ENCODE measurements at places on chromosomes 4 and X.

DNA sequence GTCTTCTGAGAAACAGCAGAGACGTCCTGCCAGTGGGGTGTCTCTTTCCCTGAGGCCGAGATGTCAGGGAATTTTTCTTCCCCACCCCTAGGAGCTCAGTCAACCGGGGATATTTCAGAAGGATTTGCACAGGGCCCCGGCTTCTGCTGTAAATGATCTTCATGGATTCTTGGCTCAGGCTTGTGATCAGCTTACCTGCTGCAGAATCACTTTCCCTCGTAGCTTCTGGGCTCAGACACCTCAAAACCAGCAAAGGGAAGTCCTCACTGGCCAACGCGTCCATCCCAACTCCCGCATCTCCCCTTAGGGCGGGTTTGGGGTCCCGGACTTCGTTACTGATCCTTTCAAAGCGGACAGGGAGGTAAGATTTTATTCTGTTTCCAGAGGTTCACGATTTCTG lies 212.7 kb downstream of the SHOX start:
- no peak for DNase-seq

GRCh38 chr4:182225257-182225852 lies 17.8 kb upstream of the TENM3 start:
- DNase-seq: no peak

GRCh38 chr4:81723927-81724587 lies 252.3 kb upstream of the RASGEF1B start:
- no peak for DNase-seq

DNA sequence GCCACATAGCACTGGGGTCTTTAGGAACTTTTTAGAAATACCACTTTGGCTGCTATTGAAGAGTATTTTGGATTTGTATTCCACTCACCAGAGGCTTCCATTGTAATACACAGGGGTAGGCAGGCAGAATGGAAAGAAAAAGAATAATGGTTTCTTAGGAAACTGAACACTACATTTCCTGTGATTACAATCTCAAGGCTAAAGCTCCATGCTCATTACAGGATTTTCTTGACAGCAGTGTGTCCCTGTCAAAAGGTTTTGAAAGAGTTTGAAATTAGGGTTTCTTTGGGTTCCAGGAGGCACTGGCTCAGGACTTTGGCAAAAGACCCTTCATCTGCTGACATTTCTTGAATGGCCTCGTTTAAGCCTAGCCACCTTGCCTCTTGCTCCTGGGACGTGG lies 74.8 kb upstream of the STIM2 start:
- DNase-seq: no peak

DNA sequence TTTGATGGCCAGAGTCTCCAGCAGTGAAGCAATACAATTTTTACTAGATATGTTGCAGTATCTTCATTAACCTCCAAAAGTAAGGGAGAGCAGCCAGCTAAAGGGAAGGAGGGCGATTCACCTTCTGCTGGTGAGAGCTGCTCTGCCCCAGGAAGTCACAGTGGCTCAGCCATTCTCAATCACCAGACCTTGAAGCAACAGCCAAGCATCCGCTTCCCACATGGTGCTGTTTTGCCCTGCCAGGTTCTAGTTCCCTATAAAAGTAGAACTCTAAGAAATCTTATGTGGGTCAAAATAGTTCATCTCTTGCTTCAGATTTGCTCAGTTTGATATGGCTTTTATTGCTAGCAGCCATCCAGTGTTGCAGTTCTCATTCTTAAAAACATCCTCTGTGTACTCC lies 166.8 kb downstream of the STIM2 start:
- DNase-seq: no peak

DNA sequence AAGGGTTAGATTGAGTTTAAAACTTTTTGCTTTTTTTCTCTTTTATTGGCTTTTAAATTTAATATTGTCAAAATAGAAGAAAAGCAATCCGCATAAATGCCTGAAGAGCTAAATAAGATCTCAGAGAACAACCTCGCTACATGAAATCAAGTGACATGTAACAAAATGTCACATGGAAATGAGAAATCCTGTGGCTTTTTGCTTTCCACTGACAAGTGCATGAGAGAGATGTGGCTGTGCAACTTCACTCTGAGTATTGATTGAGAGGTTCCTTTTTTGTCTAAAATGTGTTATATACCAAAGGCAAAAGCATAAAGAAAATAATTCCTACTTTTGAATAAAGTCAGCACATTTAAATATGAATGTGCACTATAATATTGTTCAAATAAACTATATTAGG lies 263.5 kb downstream of the MAPK10 start:
- DNase-seq: no peak

DNA sequence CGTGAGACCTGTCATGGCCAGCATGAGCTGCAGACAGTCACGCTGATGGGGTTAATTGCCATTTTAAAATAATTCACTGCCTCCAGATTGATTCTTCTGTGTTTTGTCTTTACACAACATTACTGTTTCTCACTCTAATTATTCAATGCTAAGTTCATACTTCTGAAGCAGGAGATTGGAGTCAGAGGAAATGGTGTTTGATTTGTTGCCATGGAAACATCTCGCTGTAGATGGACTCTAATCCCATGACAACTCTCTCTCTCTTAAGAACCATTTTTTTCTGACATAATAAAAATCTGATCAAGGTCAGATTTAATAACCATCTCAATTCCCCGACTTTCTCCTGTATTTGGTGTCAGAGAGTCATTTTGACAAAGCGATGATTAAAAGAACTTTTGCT lies 209.0 kb downstream of the IDS start:
- DNase-seq: no peak

- no peak for DNase-seq
Observed at GRCh38 chr4:135838889-135839288, 1637.3 kb upstream of the PABPC4L start.

DNA sequence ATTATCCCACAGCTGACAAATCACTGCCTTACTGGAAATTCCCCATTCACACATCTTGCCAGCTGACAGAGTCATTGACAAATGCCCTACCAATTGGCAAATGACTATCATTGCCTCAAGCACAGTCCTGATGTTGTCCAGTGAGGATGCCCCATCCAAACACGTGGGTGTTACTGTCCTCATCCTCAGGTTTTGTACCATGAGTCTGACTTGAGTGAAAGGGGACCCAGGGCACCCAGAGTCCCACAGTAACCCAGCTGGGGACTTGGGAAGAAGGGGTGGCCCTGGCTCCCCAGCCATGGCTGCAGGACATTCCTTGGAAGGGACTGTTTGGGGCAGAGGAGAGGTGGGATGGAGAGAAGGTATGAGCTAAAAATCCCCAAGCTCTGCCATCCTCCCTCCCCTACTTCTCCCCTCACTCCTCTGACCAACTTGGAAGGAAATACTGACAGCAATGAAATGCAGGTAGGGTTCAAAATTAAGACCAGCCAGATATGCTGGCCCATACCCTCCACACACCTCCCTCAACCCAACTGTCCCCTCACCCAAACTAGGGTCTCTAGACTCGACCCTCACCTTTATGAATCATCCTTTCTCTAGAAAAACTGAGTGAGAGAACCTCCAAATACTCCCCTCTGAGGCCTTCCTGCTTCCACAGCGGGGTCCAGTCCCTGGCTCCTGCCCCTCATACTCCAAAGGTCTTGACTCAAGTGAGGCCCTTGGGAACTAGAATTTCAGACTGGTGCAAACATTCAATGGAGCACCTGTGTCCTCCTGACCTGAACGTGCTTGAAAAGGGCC lies 5.1 kb downstream of the TIMP1 start:
- no peak for DNase-seq

DNA sequence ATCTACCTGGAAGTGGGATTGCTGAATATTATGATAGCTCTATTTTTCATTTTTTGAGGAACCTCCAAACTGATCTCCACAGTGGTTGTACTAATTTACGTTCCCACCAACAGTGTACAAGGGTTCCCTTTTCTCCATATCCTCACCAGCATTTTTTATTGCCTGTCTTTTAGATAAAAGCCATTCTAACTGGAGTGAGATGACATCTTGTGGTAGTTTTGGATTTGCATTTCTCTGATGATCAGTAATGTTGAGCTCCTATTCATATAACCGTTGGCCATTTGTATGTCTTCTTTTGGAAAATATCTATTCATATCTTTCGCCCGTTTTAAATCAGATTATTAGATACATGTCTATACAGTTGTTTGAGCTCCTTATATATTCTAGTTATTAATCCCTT lies 101.8 kb downstream of the RASGEF1B start:
- no peak for DNase-seq

DNA sequence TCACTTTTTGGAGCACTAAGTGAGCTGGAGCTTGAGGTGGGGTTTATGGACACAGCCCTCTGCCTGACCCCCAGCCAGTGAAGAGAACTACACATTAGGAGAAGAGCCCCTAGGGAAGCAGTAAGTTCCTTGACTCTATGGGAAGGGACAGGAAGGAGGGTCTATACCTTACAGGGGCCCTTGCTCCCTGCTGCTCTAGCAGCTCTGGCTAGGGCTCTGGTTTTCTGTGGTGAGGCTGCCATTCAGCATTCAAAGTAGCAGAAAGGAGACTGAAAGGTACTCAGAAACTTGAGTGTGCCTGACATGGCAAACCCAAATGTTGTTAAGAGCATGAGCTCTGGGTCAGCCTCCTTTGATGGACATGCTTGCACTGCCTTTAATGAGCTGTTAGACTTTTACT lies 144.0 kb upstream of the KIT start:
- no peak for DNase-seq

DNA sequence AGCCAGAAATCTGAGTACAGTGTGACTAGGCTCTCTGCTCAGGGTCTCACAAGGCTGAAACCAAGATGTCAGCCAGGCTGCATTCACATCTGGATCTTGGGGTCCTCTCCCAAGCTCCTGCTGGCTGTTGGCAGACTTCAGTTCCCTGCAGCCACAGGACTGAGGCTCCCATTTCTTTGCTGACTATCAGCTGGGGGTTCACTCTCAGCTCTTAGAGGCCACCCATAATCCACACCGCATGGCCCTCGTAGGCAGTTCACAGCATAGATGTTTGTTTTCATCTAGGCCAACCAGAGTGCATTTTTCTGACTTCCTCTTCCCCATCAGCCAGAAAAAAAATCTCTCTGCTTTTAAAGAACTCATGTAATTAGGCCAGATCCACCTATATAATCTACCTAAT lies 8.2 kb upstream of the WDR44 start:
- no peak for DNase-seq

- DNase-seq: no peak
Observed at GRCh38 chr4:3218824-3219760, 29.9 kb upstream of the MSANTD1 start.

- DNase-seq: no peak
Observed at GRCh38 chr4:185835336-185835735, 23.3 kb upstream of the SORBS2 start.

DNA sequence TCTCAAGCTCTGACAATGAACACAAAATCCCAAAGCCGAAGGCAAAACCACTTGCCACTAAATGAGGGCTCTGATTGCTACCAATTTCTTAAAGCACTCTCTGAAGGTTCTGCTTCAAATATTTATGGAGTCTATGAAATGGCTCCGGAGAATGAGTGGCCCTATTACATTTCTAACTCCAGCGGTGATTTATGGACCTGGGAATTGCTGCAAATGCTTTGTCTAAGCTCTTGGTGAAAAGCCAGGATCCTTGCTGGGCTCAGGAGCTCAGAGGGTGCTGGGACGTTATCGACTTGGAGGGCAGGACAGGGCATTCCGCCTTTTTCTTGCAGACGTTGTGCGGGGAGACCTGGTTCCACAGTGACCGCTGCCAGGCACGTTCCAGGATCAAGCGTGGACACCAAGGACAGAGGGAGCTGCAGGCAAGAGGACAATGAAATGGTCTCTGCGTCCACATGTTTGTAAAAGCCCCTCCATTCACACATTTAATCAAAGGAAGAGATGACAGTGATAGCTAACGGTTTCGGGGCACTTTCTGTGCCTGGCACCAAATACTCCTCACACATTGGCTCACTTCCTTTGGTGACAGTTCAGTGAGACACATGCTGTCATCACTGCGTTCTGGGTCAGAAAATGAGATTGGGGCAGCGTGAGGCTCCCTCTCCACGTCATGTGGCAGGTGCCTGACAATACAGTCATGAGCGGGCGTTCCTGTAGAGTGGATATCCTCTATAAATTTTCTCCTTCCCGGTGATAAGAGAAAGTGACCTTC lies 58.8 kb downstream of the C4orf50 start:
- no peak for DNase-seq

DNA sequence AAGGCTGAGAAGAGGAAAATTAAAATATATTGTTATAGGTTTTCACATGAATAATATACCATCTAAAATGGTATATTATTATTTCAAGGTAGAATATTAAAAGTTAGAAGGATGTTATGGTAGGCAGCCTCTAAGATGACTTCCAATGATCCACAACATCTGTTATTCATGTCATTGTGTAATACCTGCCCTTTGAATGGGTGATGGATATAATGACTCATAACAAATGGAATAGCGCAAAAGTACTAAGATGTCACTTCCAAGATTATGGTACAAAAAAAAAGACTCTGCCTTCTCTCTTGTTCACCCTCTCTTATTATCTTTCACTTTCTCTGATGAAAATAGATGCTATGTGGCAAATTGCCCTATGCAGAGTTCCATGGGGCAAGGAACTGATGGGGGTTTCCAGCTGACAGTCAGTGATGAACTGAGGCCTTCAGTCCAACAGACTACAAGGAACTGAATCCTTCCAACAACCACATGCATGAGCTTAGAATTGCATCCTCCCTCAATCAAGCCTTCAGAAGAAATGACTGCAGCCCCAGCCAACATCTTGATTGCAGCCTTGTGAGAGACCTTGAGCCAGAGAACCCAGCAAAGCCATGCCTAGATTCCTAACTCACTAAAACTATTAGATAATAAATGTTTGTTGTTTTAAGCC lies 57.7 kb downstream of the HS6ST2 start:
- no peak for DNase-seq

GRCh38 chr4:105544520-105545286 lies 7.7 kb upstream of the ARHGEF38 start:
- peak; percentile 59 for DNase-seq

- DNase-seq: no peak
Observed at GRCh38 chr4:82591592-82591991, 29.8 kb upstream of the TMEM150C start.

- no peak for DNase-seq
Observed at GRCh38 chrX:85107407-85107806, 103.7 kb downstream of the APOOL start.

GRCh38 chr4:142858446-142858845 lies 12.3 kb upstream of the INPP4B start:
- no peak for DNase-seq

GRCh38 chr4:5965225-5965624 lies 53.0 kb downstream of the C4orf50 start:
- no peak for DNase-seq

GRCh38 chr4:109183931-109184490 lies 118.4 kb downstream of the COL25A1 start:
- no peak for DNase-seq

GRCh38 chrX:118126286-118126685 lies 9.7 kb upstream of the KLHL13 start:
- no peak for DNase-seq

- DNase-seq: no peak
Observed at GRCh38 chr4:33959519-33959918, 2284.8 kb downstream of the ARAP2 start.

DNA sequence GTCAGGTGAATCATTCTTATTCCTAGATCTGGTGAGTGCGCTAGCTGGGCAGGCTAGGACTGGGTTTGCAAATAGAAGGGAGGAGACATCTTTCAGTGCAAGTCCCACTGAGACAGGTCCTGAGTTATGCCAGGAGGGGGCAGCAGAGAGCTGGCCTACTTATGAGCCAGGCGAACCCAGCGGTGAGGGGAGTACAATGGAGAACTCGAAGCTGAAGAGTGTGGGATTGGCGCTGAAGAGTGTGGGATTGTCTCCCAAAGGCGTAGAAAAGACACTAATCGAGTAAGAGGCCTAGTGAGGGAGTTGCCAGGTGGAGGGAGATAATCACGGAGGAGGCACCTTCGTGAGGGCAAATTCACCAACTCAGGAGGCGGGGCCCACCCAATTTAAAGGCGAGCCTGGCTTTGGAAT lies 91.7 kb upstream of the CXorf66 start:
- DNase-seq: peak; percentile 6

- no peak for DNase-seq
Observed at GRCh38 chrX:40173143-40174000, 75.6 kb upstream of the BCOR start.

Measured in NCI-H2081 (cell line).